ENCODE measurements at places on chromosomes 4 and X.
A peak's percentile ranks its signal among the peaks of the same experiment; 100 is the strongest.

GRCh38 chrX:24113181-24113580, 36.3 kb upstream of the ZFX start:
- peak; percentile 23 for DNase-seq

DNA sequence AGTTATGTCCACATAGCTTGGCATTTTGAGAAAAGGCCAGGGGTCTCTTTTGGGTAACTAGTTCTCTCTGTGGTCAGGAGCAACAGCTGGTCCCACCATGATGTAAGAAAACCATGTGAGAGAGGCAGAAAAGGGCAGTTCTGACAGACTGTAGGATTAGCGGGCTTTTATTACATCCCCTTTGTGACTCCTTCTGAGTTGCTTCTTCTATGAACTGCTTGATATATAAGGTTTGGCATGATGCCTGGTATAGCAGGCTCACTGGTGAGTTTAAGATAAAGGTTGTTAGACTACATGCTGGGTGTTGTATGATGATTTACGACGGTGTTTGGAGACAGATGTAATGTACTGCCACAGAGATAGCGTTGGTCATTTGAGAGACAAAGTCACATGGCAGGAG, 2308.1 kb upstream of the AGA start:
- no peak for DNase-seq

GRCh38 chrX:35351795-35352483, 409.3 kb downstream of the FAM47B start:
- DNase-seq: no peak

DNA sequence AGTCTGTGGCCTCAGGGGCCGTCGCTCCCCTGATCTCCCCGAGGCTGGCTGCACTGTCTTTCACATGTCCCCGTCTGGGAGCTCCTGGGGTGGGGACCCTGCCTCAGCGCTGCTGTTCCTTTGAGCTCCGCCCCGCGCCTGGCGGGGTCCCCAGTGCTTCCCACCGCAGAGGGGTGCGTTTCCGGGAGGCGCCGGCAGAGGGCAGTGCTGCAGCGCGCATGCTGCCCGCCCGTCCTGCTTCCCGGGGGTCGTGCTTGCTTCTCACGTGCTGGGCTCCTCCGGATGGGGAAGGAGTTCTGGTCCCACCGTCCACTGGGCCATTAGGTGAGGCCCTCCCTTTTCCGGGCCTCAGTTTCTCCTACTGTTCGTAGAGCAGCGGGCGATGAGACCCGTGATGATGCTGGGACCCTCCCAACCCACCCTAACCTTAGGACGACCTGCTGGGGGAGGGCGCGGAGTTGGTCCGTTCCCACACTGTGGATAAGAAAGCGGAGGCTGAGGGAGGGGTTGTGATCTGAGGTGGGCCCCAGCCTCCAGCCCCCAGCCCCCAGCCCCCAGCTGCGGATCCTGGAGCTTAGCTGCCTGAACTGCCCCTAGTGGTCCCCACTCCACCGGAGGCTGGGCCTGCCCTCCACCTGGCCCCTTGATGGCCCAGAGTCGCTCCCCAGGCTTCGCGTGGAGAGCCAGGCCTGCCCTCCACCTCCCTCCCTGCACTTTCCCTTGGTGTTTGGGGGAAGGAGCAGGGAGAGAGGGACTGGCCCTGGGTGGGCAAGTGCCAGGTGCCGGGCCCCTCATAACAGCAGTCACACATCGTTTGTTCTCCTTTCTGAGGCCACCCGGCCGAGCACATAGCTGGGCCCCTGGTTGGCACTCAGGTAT, 15.3 kb downstream of the CPZ start:
- DNase-seq: no peak

GRCh38 chrX:2820136-2820771, 8.5 kb upstream of the GYG2 start:
- no peak for DNase-seq

DNA sequence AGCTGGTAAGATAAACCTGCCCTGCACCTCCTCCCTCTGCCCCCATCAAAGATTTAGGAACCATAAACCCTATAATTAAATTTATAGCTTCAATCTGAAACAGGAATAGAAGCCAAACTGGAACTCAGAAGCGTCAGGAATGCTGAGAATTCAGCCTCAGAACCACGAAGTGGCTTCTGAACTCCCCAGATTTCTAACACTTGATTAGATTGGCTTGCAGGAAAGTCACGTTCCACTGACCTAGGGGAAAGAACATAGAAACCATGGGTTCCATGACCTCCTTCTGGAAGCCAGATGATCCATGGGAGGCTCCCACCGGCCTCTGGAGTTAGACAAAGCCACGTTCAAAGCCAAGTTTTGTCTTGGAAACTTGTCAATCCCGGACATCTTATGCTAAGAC, 356.5 kb downstream of the MID1IP1 start:
- peak; percentile 11 for DNase-seq

GRCh38 chr4:93751411-93751810, 77.1 kb upstream of the ATOH1 start:
- DNase-seq: no peak

- no peak for DNase-seq
Measured at GRCh38 chr4:632196-632790, 6.9 kb downstream of the PDE6B start.

DNA sequence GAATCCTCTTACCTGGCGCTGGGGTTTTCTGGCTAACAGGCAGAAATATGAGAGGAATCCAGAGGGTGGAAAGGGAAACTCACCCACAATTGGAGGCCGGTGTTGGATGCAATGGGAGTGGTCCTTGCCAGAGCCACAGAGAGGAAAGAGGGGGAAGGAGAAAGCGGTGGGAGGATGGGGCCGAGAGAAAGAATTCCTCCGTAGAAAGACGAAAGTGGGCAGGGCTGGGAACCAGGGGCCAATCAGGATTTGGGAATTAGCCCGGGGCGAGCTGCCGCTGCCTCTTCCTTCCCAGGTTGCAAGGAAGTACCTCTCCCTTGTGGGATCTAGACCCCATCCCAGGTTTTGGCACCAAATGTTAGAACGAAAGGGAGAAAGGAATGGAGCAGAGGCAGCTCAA, 83.1 kb upstream of the SPIN4 start:
- DNase-seq: no peak

GRCh38 chr4:37976991-37977470, 16.8 kb downstream of the PTTG2 start:
- peak; percentile 82 for DNase-seq

Measured in fibroblast of skin of back (primary cell).